ENCODE measurements at places on chromosomes 7 and 10.

- DNase-seq = peak; percentile 20
Observed at GRCh38 chr10:31242902-31243301, 76.1 kb upstream of the ZEB1 start.

- DNase-seq = no peak
Observed at GRCh38 chr7:31186202-31186601, 134.1 kb downstream of the ADCYAP1R1 start.

GRCh38 chr10:132434405-132435005 lies 37.5 kb downstream of the PWWP2B start:
- DNase-seq = peak; percentile 77

DNA sequence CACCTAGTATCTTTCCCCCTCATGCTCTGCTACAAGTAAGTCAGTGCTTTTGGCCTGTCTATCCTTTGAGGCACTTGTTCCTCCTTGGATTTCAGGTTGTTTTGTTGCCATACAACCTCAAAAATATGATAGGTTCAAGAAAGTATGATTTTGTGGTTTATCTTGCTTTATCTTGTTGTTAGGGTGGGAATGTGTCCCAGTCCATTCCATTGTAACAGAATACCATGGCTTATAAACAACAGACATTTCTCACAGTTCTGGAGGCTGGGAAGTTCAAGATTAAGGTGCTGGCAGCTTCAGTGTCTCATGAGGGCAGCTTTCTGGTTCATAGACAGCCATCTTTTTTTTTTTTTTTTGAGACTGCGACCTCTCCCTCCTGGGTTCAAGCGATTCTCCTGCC lies 72.1 kb downstream of the TMEM270 start:
- DNase-seq = no peak

DNA sequence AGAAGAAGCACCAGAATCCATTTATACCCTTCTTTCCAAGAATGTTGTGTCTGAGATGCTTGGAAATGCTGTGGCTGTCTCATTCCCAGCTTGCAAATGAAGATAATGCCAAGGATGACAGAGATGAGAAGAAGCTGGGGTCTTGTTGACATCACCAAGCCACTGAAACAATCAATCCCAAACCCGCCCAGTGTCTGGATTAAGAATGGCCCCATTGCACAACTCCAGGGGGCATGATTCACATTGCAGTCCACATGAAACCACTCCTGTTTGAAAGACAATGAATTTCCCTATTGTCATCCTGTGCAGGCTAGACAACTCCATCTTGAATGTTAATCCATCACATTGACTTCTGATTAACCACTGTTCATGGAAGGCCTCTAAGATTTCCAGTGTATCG lies 28.6 kb downstream of the SORBS1 start:
- DNase-seq = no peak

DNA sequence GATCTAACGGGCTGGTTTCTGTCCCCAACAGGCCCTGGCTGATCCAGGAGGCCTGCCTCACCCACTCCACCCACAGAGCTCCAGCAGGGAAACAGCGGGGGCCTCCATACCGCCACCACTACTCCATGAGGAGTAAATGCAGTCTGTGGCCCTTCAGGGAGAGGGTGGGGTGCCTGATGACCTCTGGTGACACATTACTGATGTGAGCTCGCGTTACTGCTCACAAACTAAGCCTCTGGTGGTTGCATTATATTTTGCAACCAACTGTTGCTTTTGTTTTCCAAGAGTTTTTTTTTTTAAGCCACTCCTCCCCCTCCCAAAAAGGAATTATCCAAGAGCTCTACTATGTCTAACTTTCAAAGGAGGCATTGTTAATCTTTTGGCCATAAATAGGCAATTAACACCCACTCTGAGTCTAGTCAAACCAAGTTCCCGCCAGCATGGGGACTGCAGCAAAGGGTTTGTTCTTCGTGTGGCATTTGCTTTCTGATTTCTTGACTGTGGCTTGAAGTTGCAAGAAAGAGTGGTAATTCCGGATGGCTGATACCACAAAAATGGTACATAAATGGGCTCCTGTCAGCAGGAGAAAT lies 72.6 kb downstream of the FAM53B start:
- DNase-seq = peak; percentile 80

GRCh38 chr10:36263871-36264270 lies 621.8 kb upstream of the FZD8 start:
- no peak for DNase-seq

DNA sequence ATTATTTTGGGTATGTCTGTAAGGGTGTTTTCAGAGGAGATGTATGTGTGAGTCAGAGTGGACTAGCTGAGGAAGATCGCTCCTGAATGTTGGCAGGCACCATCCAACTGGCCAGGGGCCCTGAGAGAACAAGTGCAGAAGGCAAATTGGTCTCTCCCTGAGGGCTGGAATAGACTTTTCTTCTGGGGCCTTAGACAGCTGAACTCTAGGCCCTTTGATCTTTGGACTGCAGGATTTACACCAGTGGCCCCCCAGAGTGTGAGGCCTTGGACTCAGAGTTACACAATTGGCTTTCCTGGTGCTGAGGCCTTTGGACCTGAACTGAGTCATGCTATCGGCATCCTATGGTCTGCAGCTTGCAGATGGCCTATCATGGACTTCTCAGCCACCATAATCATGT lies 217.2 kb downstream of the REEP3 start:
- DNase-seq = no peak

GRCh38 chr10:36038316-36038955 lies 396.3 kb upstream of the FZD8 start:
- no peak for DNase-seq

GRCh38 chr7:49322476-49322875 lies 398.1 kb downstream of the CDC14C start:
- DNase-seq = no peak

GRCh38 chr7:131182446-131183058 lies 145.1 kb upstream of the MKLN1 start:
- DNase-seq = no peak

GRCh38 chr7:25543210-25543609 lies 314.9 kb upstream of the NPVF start:
- no peak for DNase-seq

DNA sequence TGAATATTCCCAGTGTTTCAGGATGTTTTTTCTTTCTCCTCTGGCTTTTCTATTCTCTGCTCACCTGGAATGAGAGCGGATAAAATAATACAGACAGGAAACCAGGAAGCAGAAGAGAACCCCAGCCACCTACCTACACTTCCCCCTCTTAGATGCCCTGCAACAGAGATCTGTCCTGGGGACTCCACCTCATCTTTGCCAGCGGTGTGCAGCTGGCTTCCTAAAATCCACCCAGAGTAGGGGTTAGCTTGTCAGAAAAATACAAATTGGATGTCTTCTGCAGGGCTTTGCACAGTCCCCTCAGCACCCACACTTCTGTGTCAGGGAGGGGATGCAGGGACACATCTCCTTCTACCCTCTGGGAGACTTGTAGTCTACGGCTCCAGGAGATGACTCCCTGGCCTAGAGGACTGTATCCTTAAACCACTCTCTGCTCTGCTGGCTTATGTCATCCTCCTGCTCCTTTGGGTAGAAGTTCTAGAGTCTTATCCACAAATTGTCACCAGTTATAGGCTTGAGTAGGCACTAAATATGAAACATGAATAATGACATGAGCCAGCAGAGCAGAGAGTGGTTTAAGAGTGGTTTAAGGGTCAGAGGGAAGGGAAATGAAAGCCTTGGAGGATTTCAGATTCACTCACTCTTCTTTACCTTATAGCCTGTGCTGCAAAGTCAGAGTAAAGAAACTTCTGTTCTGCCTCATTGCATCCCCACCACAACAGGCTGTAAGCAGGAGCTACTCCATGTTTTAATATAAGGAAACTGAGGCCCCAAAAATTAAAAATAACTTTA lies 749.4 kb downstream of the AUTS2 start:
- no peak for DNase-seq

Data from suppressor macrophage treated with lipopolysaccharide for 4 hours (primary cell).